ENCODE measurements at places on chromosomes 6 and 20. TPM values are rescaled to one million over a fixed set of nuclear protein-coding genes. Genes with fewer than 3 reads are reported as not detected.

Gene PCSK2
- total RNA-seq: not detected

Gene DUSP15
- 0.64 TPM for total RNA-seq

Gene SRMS
- not detected for total RNA-seq

Gene IPCEF1
- 0.02 TPM for total RNA-seq

Gene NOX3
- total RNA-seq: not detected

Gene C6orf163
- total RNA-seq: 0.24 TPM

Gene ULBP1
- 0.97 TPM for total RNA-seq

Gene SLC24A3
- not detected for total RNA-seq

Gene STAU1
- total RNA-seq: 63.7 TPM

Gene APOM
- 1.8 TPM for total RNA-seq

All from A549 treated with CpdA at 1 μM for 4 hours (cell line).